ENCODE measurements at places on chromosomes 3 and 15.

DNA sequence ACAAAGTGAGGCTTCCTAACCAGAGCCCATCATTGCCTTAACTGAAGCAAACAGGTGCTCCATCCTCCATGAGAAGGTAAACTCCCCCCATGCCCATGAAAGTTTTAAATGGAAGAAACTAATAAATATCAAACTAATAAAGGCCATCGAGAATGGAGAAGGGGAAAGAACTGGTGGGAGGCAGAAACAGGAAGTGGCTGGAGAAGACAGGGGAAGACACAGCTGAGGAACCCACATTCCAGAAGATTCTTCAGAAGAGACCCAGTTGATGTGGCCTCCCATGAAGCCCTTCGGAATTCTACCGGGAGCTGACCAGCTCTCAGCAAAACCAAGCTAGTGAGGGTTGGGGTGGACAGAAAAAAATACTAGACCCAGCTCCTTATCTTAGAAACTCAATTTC lies 41.6 kb downstream of the SH3BP5 start:
- no peak for DNase-seq

DNA sequence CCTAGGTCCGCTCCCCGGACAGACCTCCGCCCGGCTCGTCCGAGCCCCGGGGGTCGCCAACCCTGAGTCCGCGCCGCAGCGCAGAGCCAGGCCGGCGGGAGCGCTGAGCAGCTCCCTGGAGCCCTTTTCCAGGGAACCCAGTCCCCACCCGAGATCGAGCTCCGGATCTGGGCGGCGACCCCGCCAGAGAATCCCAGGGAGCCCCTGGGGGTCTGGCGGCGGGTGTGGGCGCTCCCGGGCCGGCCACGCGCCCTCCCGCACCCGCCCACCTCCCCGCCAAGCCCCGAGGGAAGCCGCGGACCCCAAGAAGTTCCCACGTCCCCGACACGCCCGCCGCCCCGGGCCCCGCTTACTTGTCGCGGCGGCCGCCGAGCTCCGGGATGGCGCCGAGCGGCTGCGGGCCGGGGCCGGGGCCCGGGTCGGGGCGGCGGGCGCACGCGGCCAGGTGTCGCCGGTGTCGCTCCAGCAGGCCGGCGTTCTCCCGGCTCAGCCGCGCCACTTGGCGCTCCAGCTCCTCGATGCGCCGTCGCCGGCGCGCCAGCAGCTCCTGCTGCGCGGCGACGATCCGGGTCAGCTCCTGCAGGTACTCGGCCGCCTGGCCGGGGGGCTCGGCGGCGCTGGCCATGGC lies 137.7 kb downstream of the NUP210 start:
- DNase-seq, result no peak

- DNase-seq, result no peak
These were observed 106.3 kb downstream of the PROS1 start for GRCh38 chr3:93867425-93867824.

- no peak for DNase-seq
These were observed 58.7 kb upstream of the ARHGEF26 start for GRCh38 chr3:154062513-154062912.

GRCh38 chr3:20173844-20174410 lies 12.1 kb downstream of the SGO1 start:
- DNase-seq, result no peak

DNA sequence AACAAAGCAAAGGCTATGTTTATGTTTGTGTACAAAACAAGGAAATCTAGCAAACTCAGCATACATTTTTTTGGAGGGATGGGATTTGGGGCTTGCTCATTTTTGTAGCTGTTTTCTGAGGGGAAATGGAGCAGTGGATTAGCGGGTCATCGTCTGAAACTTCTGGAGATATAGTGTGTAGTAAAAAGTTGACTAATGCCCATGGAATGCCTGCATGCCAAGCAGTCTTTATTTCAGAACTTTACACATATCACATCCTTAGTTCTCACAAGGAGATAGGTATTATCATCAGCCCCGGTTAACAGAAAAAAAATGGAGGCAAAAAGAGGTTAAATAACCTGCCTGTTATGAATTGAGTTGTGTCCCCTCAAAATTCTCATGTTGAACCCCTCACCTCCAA lies 47.1 kb downstream of the ATP13A4 start:
- DNase-seq, result no peak

DNA sequence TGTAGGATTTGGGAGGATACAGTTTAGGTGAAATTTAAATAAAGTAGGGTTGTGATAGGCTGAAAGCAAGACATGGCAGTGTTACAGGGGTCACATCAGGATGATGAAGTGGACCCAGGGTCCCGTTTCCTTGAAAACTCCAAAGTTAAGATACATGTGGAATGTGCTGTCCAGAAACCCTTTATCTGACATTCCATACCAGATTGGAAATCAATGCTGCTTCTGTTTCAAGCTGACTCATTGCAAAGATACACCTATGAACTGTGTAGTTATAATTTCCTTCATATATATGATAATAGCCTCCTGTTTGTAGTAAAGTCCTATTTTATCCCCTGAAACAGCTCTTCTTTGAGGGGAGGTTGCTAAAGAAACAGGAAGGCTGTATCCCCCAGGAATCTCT lies 71.0 kb upstream of the NR2E3 start:
- no peak for DNase-seq

GRCh38 chr3:125960456-125961288 lies 8.3 kb upstream of the ROPN1B start:
- no peak for DNase-seq

DNA sequence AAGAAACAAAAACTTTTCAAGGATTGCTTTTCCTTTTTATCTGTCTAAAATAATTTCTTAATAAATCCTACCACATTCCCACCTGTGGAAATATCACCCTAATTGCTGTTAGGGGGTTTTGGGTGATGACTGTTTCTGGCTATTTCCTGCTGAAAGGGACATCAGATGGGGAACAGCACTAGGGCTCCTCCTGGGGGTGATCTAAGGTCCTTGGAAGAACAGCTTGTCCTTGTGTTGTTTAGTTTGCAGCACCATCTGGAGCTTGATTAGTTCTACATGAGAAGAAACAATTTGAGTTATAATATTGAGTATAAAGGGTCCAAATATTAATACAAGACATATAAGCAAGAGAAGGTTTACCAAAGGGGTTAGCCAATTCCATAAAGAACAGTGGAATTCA lies 18.7 kb downstream of the OR5H15 start:
- DNase-seq, result no peak

DNA sequence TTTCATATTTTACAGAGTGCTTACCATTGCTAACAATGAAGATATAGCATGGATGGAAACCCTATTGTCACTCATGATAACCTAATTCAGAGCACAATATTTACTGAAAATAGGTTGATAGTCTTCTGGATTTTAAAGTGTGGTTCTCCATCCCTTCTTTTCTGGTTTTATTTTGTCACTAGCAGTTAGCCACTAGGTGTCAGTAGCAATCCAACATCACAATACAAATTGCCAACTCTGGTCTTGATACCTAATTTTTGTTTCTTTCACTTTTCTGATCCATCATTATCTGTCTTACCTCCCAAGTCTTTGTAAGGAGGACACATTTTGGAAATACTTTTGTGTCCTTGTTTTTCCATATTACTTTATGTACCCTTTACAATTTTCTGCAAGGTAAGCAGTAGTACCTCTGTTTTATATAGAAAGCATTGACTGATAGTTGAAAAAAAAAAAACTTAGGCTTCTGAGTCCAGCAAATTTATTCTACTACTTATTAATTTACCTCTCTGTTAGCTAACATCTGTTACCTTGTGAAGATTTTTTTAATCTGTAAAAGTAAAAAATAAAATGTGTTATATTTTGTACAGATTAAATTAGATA lies 28.3 kb upstream of the CRYBG3 start:
- DNase-seq, result no peak

DNA sequence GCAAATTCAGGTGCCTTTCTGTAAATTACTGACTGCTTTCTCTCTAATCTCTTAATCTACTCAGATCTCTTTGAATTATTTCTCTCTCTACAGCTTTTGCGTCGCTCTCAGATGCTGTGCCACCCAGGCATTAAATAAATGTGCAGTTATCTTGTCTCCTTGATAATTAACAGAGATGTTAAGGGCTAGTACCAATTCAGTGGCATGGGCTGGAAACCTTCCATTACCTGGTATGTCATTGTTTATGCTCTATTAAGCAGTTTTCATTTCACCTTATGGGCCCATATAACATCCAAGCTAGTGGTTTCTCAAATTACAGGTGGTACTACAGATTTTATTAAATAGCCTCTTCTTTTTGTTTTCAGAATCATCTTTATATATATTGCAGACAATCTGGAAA lies 66.0 kb downstream of the PEX5L start:
- DNase-seq, result no peak

GRCh38 chr3:52574056-52574965 lies 37.9 kb downstream of the UQCC5 start:
- DNase-seq, result no peak

GRCh38 chr3:186784820-186785494 lies 1.6 kb downstream of the EIF4A2 start:
- no peak for DNase-seq

GRCh38 chr15:29826908-29827820 lies 4.9 kb upstream of the TJP1 start:
- no peak for DNase-seq

GRCh38 chr15:73964736-73965093 lies 27.4 kb downstream of the STOML1 start:
- peak; percentile 89 for DNase-seq

DNA sequence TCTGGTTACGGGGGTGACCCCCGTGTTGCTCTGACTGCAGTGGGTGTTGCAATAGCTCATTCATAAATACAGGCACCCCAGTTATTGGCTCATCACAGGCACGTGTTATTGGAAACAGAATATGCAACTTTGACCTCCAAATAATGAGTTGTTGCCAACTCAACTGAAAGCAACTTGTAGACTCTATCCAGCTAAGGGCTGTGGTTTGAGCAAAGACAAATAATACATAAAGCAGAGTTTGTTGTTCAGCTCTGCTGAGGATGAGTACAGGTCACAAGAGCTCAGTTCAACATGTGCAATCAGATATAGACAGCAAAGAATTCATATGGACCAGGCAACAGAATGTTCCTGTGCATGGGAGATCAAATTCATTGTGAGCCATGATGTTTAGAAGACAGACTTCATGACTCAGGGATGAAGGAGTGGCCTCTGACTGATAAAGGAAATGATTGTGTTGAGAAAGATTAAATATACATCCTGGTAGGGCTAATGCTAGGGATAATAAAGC lies 87.6 kb upstream of the LRIG1 start:
- DNase-seq, result no peak

DNA sequence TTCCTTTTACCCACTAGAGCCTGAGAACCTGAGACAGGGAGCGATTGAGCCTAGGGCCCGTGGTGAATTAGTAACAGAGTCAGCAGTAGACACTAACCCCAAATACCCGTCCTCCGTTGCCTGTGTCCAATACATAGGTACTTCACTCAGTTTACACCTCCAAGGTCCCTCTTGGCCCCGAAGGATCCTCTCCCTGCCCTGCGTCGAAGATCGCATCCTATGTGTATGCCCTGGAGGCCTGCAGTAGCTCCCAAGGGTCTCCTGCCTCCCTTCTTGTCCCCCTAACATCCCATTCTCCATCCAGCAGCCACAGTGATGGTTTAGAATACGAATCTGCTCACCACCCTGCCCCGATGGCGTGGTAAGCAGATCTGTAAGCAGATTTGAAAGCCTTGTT lies 67.0 kb downstream of the ISG20 start:
- DNase-seq, result no peak

DNA sequence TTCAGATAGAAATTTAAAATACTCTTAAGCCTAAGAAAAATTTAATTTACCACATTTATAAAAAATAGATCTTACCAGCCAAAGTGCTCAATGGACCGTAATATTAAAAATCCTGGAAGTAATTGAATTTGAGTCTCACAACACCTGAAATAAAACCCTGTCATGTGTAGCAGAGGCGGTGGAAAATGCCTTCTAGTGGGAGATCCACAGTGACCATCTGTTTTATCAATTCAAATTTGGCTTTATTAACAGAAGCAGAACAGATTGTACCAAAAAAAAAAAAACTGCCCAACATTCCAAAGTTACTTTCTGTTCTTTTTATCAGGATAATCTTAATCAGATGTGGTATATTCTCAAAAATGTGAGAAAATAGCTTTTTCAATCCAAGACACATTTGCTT lies 71.7 kb downstream of the DMXL2 start:
- no peak for DNase-seq

DNA sequence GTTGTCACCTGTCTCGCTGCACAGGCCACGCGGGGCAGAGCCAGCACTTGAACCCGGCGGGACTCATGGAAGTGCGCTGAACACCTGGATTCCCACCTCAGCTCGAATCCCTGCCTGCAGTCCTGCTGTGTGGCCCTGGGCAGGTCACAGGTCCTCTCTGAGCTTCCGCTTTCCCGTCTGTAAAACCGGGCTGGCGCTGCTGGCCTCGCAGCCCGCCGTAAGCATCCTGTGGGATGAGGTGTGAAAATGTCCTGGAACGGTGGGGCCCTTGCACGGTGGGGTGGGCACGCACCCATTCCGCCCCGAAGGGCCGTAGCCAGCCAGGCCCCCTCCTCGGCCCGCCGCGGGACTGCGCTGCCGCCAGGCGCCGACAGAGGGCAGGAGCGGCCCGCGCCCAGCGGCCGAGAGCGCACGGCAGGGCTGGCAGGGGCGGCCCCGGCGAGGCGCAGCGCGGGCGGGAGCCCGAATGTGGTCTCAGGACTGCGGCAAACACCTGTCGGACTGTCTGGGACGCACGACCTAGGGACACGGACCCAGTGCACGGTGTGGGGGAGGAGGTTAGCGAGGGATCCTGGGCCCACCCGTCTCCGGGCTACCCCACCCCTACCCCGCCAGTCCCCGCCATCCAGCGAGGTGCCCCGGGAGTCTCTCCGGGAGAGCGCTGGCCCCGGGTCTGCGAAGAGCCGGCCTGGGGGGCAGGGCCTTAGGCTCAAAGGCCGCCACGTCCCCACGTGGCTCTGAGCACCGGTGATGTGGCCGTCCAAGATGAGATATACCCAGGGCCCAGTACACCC lies 40.4 kb downstream of the DNAJB8 start:
- DNase-seq, result peak; percentile 42

DNA sequence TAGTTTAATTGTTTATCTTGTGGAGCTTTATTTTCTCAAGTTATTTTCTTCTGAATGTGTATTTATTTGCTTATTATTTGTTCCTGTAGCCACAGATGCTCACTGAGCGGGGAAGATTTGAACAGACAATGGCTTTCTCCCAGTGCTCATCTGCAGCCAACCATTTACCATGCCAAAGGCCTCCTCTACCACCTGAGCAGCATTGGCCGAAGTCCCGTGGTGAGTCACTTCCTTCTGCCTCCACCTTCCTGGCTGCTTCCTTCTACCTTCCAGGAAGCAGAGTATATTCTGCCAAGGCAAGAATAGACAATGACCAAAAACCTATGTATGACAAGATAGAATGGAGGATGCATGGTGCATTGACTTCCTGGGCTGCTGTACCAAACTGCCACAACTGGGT lies 443.1 kb downstream of the AGBL1 start:
- DNase-seq, result no peak

GRCh38 chr15:58870451-58870850 lies 63.0 kb downstream of the SLTM start:
- DNase-seq, result no peak

- no peak for DNase-seq
These were observed 36.9 kb upstream of the DYNC1LI1 start for GRCh38 chr3:32607522-32607921.

- no peak for DNase-seq
These were observed 72.9 kb downstream of the CHSY1 start for GRCh38 chr15:101178931-101179330.

GRCh38 chr3:14154276-14154675 lies 24.1 kb downstream of the XPC start:
- no peak for DNase-seq

Data from activated gamma-delta T cell treated with Interleukin-2 at 50 U/mL for 16 hours (primary cell).